ENCODE measurements at places on chromosomes 12 and 14. TPM values are rescaled to one million over a fixed set of nuclear protein-coding genes. Genes with fewer than 3 reads are reported as not detected.

- DNase-seq = no peak
These were observed 173.2 kb downstream of the MED13L start for GRCh38 chr12:116104167-116104767.

DNA sequence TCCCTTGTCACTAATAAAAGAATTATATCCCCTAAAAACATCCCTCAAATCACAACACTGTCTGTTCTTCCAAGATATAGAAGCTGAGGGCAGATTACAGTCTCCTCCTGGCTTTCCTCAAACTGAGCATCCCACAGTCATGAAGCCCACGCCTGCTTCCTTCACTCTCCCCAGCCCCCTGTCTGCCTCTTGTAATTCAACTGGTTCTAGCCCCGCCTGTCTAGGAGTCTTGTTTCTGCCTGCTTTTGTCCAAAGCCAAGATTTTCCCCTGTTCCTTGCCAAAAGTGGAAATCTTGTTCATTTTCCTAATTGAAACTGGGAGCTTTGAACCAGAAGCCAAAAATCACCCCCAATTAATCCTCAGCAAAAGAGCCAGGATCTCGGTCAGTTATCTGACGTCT lies 35.9 kb upstream of the PWP1 start:
- no peak for DNase-seq

DNA sequence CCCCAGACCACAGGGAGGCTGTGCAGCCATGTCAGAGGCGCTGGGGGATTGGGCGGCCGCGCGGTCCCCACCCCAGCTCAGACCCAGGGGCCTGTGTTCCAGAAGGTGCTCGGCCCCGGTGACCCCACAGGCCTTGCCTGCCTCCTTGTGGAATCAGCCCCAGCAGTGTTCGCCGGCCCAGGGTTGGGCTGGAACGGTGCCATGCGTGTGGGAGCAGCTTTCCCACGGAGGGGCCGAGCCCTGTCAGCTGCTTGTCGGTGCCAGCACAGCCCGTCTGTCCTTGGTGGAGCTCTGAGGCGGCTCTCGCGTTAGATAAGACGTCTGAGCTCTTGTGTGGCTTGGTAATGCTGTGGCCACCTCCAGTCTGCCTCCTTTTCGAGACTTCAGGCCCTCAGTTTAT lies 8.5 kb downstream of the ZFYVE21 start:
- DNase-seq = no peak

DNA sequence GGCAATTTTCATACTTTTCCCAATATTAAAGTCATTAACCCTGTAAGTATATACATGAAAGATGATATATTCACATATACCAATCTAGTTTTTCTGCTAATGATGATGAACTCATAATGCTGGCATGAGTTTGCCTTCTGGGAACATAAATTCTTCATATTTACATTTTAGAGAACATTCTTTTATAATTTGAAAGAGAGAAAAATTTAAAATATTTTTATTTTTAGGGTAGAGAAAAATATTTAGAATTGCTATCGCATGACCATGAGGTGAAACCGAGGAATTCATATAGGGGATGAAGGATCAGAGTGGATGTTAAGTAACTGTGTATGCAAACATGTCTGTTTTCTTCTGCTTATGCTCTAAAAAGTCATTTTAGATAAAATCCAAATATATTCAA lies 825.3 kb upstream of the FLRT2 start:
- no peak for DNase-seq

GRCh38 chr12:15796493-15797141 lies 7.4 kb upstream of the EPS8 start:
- no peak for DNase-seq

GRCh38 chr12:108839018-108839889 lies 18.1 kb downstream of the SSH1 start:
- DNase-seq = no peak

The KRT5 gene
- 0.37 TPM for polyA plus RNA-seq

DNA sequence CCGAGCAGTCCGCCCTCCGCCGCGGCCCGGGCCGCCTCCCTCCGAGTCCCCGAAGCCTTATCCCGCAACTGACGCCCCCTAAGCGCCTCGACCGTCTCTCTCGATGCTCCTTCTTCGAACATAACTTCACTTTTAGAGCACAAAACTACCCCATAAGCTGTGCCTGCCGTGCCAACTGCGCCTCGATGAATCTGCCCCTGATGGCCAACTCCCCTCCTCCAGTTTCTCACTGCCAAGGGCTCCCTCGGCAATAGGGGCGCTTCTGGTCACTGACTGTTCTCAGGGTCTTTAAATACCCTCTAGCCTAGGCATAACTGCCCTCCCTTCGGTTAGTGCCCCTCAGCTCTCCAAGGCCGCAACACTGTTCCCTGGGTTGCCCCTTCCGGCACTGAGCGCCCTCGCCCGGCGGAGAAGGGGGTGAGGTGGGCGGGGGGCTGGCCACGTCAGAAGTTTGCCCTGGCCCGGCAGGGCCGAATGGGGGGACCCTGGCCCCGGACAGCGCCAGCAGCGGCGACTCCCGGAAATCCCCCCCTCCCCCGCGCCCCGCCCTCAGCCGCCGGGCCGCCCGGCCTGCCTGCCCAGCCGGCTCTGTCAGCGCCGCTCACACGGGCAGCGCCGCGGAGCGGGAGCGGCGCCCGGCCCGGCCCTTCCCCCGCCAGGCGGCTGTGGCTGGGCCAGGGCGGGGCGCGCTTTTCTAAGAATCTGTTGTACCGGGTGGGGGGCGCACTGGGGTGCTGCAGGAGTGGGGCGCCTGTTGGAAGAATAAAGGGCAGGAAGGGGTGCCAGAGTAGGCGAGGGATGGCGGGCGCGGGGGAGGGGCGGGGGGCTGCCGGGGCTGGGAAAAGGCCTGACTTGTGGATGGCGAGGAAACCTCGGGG lies 10.6 kb downstream of the RARG start:
- no peak for DNase-seq

The ATXN3 gene
- 23.6 TPM for polyA plus RNA-seq

DNA sequence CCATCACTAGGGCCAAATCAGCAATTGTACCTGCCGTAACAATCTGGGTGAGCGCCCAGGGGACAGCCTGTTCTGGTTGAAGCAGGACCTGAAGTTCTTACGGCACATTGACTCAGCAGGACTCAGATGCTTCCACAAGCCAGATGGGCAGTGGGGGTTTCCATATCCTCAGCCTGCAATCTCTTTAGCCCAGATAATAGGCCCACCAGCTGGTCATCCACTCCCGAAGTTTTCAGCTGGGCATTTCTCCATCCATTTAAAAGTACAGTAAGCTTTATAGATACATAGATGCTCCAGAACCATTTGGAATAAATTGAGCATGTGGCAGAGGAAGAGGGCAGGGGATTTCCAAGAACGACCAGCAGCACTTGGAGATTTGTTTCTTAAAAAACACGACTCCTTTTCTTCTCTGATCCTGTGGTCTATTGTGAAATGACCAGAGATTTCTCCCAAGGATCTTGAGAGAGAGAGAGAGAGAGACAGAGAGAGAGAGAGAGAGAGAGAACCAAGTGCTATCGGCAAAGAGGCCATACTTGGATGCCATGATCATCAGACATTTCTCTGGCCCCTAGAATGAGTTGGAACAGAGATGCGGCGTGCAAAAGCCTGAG lies 74.8 kb upstream of the PLXNC1 start:
- no peak for DNase-seq

The CLEC4C gene
- polyA plus RNA-seq = not detected

All from left renal pelvis (tissue), 4 donors.